Omental fat pad (tissue), 4 donors: ENCODE measurements at places on chromosomes 6 and 20.

DNA sequence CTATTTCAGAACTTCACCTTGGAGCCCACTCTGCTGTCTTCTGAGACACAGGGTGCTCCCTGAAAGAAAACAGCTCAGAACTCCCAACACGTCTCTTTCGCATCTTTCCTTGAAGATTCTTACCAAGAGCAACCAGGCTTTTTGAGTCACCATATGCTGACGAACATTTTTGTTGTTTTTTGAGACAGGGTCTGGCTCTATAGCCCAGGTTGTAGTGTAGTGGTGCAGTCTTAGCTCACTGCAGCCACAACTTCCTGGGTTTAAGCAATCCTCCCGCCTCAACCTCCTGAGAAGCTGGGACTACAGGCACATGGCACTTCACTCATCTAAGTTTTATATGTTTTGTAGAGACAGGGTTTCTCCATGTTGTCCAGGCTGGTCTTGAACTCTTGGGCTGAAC, 68.5 kb downstream of the TRMT11 start:
- DNase-seq = no peak

- DNase-seq = no peak
These were observed 714 bp upstream of the RTEL1 start for GRCh38 chr20:63657260-63657936.

DNA sequence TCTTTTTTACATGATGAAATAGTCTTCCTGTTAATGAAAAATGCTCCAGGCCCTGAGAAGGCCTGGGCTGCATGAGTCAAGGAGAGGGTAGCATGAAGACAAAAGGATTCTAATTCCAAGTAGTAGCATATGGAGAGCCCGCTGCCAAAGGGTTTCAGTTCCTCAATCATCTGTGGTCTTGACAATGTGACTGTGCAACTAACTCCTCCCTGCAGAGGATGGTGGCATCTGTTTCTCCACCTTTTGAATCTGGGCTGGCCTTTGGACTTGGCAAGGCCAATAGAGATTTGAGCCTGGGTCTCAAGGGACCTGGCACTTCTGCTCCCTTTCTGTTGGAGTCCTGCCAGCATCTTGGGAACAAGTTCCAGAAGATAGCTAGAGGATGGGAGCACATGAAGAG, 35.1 kb upstream of the ANKEF1 start:
- no peak for DNase-seq

- no peak for DNase-seq
These were observed 233.8 kb downstream of the LRFN2 start for GRCh38 chr6:40353197-40353966.

DNA sequence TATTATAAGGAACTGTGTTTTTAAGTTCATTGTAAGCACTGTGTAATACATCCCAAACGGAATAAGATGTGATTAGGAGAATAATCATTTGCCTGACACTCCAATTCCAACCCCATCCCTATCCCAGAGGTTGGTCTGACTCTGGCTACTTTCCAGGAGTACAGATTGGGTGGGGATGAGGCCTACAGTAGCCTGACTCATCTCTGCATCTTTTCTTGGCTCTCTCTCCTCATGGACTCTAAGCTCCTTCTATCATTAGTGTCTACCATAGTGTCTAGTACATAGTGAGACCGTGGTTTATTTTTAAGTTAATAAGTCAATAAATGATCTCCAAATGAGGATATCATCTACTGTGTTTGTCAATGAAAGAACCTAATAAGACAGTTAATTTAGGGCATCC, 92.2 kb upstream of the CNKSR3 start:
- no peak for DNase-seq
